ENCODE measurements at places on chromosomes 12 and 14.

DNA sequence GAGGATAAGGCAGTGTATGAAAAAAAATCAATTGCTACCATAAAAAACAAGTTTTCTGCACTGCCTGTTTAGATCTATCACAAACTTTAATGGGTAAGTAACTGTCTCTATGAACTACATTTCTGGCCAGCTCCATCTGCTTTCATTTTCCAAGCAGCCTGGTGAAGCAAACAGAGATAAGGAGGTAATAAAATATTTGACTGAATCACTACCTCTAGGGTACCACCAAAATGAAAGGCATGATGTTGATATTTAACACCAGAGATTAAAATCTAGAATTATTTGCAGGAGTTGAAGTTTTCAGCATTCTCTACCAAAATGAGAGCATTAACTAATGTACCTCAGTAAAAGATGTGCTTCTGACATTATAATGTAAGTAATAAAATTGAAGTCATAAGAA lies 863.5 kb upstream of the MGAT4C start:
- DNase-seq, result no peak

GRCh38 chr14:71286126-71286525 lies 378.9 kb downstream of the PCNX1 start:
- no peak for DNase-seq

DNA sequence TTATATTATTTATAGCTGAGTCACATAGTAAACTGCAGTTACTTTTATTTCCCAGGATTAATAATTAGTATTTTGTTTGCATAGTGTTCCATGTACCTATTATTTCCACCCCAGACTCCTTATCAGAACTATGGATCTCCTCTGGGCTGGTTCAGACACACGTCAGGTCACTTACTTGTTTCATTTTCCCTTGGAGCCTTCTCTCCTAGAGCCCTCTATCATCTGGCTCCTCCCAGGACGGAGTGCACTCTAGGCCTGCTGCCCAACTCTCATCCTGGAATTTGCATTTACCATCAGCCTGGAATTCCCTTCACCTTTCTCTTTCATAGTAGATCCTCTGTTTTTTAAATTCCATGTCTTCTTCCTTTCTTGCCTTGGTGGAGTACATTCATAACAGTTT lies 28.5 kb upstream of the GALNT16 start:
- DNase-seq, result no peak

GRCh38 chr14:57657487-57657886 lies 163.8 kb upstream of the CCDC198 start:
- no peak for DNase-seq
